ENCODE measurements at places on chromosomes 7 and 10. TPM values are rescaled to one million over a fixed set of nuclear protein-coding genes. Genes with fewer than 3 reads are reported as not detected.

- no peak for DNase-seq
Observed at GRCh38 chr10:43134126-43134905, 3.9 kb upstream of the CSGALNACT2 start.

The GPR85 gene
- total RNA-seq: 1.3 TPM

The MLLT10 gene
- 22.5 TPM for total RNA-seq

- DNase-seq: no peak
Observed at GRCh38 chr10:133028956-133029355, 58.8 kb upstream of the ADGRA1 start.

The NUTM2B gene
- total RNA-seq: 0.92 TPM

The HTRA1 gene
- 40.8 TPM for total RNA-seq

- no peak for DNase-seq
Observed at GRCh38 chr10:22712211-22712955, 2.0 kb downstream of the PIP4K2A start.

The TMEM270 gene
- total RNA-seq: not detected

GRCh38 chr10:129707406-129708388 lies 240.7 kb downstream of the MGMT start:
- no peak for DNase-seq

The ANKRD22 gene
- not detected for total RNA-seq

The ZNF488 gene
- 0.07 TPM for total RNA-seq

DNA sequence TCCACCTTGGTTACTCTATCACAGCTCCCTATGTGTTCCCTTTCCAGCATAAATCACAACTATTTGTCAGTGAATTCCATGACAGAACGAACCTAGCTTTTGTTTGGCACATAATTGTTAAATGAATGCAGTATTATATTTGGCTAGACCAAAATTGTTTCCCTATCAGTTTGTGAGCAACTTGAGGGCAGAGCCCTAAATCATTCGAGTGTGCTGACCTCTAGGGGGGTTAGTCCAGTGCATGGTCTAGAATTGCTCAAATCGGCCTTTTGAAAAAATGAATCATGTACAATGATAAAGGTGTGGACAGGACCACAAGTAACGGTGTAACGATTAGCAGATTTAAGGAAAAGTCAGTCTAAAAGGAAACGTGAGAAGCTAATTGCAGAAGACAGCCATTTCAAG lies 475 bp upstream of the NRBF2 start:
- no peak for DNase-seq

- no peak for DNase-seq
Observed at GRCh38 chr10:89574368-89574767, 39.0 kb upstream of the SLC16A12 start.

- DNase-seq: no peak
Observed at GRCh38 chr7:87341441-87341840, 4.0 kb upstream of the CROT start.

DNA sequence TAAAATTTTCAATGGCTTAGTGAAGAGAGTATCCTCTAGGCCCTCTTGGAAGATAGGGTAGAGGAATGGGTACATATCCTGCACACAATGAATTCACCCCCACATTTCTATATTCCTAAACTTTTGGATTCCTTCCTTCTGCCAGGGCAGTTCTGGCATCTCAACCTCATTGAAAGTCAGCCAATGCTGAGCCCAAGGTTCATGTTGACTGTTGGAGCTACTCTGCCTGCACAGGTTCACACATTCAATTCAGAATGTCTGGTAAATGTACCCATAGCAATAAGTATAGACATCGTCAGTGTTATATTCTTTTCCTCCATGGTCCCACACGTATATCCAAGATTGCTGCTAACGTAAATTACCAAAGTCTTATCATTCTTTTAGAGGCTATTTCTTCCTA lies 48.9 kb upstream of the STARD3NL start:
- no peak for DNase-seq

DNA sequence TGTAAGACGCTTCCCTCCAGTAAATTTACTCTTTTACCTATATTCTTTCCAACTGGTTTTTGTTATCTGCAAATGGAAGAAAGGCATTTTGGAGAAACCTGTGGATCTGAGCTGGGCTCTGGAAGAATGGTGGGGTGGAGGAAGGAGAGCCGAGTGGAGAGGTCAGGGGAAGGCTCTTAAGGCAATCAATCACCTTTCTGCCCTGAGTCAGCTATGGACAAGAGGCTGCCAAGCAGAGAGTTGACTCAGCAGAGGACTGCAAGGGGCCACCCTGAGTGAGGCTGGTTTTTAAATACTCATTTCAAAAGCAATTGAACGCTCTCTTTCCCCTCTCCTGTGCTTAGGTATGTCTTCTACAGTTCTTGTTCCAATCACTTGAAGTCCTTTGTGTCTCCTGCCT lies 81.8 kb downstream of the SPAG6 start:
- peak; percentile 74 for DNase-seq

DNA sequence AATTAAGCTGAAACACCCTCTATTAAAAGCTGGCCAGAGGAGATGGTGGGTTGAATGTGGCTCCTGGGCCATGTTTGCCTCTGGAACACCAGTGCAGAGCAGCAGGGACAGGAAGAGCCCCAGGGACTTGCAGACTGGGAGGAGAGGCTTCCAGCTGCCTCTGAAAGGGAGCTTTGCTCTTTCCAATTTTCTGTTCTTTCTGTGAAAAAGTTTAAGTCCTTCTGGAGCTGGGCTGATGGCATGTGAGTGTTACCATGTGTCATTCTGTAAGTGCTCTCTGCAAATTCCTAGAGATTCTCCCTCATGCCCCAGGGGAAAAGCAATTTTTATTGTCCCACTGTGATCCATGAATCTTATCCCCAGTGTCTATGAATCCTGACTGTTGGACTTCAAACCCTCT lies 112.8 kb upstream of the LANCL2 start:
- no peak for DNase-seq

- no peak for DNase-seq
Observed at GRCh38 chr10:123087348-123087747, 48.4 kb upstream of the HMX3 start.

The PAX2 gene
- not detected for total RNA-seq

DNA sequence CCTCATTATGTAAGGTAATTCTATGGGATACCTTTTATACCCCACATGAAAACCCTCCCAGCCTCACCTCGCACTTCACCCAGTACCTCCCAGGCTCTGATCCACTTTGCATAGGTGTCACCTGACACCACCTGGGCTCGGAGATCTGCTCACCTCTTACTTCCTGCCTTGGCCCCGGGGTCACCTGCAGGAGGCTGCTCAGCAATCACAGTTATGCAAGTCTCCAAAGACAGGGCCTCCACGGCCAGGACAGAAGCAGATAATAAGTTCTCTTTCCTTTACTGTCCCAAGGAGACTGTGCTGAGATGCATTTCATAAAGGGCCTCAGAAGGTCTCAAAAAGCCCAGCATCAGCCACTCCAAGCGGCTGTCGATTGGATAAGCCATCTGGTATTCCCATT lies 112.4 kb upstream of the PPP2R2D start:
- DNase-seq: no peak

GRCh38 chr7:144006029-144006691 lies 6.0 kb downstream of the OR6B1 start:
- DNase-seq: no peak

- no peak for DNase-seq
Observed at GRCh38 chr10:45197816-45198485, 117.5 kb downstream of the OR13A1 start.

The HOXA6 gene
- total RNA-seq: 0.82 TPM

The CRHR2 gene
- not detected for total RNA-seq

GRCh38 chr10:42997151-42997848 lies 79.6 kb upstream of the RET start:
- no peak for DNase-seq

DNA sequence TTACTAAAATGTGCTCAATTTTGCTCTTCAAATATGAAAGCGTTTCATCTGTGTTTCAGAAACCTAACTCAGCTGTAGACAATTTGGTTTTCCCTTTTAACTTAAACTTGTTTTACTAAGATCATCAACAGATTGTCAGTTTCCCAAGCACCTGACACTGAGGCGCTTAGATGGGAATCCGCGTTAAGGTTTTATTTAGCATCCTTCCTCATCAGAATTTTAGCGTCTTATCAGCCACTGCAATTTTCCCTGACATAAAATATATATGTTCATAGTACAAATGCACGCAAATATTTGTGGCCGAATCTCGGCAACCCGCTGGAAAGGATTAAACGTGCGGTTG lies 1.2 kb downstream of the SGCE start:
- no peak for DNase-seq

DNA sequence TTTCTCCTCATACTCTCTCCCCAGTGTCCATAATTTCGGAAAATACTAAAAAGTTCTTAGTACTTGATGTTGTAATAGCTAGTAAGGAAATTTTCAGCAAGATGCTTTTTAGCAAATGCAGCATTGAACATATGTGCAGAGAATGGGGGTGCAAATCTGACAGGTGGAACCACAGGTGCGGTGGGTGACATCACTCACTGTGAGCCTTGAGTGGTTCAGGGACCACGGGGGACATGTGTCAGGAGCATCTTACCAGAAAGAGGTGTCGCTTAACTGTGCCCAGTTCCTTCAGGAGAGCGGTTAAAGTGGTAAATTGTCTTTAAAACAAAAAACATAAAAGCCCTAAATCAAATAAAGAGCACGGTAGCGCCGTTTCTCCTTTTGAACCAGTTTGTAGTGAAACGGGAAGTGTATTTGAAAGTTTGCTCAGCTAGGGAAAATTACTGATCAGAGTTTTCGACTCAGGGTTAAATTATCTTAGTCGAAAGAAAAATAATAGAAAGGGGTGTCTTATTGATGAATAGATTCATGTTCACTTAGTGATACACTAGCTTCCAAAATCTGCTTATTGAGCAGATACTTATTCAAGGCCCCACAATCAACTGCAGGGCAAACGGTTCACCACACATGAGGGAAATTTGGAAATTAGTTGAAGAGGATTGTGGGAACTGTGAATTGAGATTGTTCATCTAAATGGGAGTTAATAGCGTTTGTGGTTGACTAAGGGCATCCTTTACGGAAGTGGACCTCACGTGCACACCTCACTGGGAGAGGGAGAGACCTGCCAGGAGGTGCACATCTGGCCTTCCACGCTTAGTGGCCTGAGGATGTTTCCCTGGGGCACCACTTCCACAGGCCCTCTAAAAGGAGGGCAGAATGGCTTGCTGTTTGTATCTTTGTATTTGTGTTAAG lies 12.7 kb downstream of the CUL1 start:
- no peak for DNase-seq

GRCh38 chr10:8035641-8036470 lies 18.6 kb upstream of the GATA3 start:
- DNase-seq: no peak

GRCh38 chr7:98203261-98203963 lies 7.8 kb upstream of the BHLHA15 start:
- no peak for DNase-seq

The APBB1IP gene
- not detected for total RNA-seq

The MNX1 gene
- total RNA-seq: 0.32 TPM

GRCh38 chr7:149199234-149199995 lies 4.1 kb downstream of the ZNF282 start:
- no peak for DNase-seq

GRCh38 chr7:55016061-55016745 lies 2.6 kb upstream of the EGFR start:
- DNase-seq: no peak

The VWC2 gene
- total RNA-seq: not detected

Data from MG63 (cell line).